Stimulated activated CD4-positive, alpha-beta T cell treated with anti-CD3 and anti-CD28 coated beads, Interleukin-12 subunit alpha, Interleukin-12 subunit beta, amount 100 ng/mL, for 24 hours (primary cell): ENCODE measurements at places on chromosomes 3 and 15.

DNA sequence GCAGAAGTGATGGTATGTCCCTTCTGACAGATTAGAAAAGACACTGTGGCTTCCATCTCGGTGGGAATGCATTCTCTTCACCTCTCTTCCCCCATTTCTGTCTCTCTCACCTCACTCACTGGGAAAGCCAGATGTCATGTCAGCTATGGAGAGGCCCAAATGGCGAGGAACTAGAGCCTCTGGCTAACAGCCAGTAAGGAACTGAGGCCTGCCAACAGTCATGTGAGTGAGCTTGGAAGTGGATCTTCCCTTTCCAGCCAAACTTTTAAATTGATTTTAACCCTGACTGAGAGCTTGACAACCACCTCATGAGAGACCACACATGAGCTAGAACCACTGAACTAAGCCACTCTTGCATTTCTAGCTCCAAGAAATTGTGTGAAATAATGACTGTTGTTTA, 35.2 kb upstream of the CDAN1 start:
- DNase-seq = no peak

DNA sequence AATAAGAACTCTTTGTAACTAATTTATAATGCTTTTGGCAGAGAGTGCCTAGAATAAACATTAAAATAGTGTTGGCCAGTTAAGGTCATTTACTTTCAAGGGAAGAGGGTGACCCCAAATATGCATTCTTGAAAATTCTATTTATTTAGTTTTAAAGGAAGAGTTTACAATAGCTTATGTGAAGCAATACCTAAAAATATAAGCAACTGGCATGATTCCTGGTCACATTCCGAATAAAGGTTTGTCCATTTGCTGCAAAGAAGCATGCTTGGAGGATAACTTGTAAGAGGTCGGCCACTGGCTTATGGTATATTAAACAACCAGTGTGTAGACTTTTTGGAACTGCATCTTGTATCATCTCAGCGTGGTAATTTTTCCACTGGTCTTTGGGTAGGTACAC, 10.2 kb downstream of the MITF start:
- no peak for DNase-seq

GRCh38 chr3:125132815-125133214, 77.0 kb upstream of the HEG1 start:
- no peak for DNase-seq

GRCh38 chr15:40512440-40512839, 41.7 kb downstream of the CHST14 start:
- DNase-seq = no peak

DNA sequence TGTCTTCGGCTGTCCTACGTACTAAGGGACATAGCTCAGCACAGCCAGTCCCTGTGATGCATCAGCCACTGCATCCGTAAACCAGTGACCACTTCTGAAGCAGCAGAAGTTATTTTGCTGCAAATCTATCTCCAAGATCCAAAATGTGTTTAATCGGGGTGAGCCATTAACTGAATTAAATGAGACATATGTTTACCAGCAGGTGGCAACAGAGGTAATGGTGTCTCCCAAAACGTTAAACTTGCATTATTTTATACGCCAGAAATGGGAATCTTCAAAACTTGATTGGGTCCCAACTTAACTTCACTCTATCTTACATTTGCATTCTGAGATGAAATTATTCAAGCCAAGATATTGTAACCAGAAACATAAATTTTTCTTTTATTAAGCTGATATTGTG, 75.3 kb upstream of the BOC start:
- DNase-seq = no peak

DNA sequence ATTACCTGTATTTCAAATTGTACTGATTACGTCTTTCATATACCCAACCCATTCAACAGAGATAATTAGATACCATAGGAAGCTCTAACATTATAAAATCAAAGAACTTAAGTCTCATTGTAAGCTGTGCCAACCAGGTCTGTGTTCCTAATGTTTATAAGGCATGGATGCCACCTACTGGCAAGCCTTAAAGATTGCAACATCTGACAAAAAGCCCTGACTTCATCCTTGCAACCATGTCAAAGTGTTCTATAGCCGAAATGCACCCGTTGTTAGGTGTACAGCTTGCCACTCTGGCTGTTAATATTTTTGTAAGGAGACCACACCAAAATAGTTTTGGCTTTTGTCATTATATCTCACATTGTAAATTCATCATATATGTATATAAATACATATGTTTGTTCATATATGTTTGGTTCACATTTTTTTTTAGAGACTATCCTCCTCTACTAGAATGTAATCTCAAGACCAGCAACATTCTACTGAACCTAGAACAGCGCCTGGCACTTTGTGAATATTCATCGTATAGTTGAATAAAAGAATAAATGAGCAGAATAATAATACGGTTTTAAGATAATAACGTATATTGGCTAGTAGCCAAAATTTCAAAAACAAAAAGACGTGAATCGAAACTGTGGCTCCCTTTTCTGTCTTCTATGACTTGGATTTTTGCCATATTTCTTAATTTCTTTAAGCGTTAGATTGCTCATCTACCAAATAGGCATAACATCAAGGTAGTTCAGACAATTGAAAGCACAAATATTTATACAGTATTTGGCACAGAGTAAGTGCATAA, 258.1 kb downstream of the TBL1XR1 start:
- peak; percentile 13 for DNase-seq

- DNase-seq = no peak
Observed at GRCh38 chr3:196793246-196793645, 53.6 kb downstream of the PAK2 start.

DNA sequence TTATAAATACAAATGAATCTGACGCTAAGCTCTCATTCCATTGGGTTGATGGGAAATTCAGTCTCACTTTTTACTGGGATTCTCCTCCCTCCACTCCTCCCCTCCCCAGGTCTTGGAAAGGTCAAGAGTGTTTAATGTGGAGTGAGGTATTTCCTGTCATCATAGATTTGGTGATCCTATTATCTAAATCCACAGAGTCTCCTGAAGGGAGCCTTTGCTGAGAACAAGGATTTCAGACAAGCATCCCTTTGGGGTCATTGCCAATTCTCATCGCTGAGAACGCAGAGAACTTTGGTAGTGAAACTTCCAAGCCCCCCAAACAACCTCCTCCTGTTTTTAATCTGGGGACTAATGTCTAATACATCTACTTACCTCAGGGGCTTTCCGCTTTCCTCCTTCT, 297.9 kb downstream of the OTOL1 start:
- DNase-seq = no peak

DNA sequence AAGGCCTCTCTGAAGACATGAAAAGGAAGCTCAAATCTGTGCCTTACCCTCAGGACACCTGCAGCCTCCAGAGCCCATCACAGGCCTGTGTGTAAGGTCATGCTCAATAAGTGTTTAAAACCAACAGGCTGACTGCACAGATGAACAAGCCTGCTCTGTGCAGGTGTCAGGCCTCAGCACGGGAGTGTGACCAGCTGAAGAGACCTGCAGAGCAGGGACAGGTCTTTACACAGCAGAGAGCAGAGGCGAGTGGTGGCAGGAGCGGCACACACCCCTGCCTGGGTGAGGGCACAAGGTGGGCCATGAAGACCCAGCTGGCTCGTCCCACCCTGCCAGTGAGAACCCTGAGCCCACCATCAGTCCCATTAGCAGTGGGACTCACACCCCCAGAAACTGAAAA, 56.9 kb downstream of the ROPN1B start:
- DNase-seq = no peak

DNA sequence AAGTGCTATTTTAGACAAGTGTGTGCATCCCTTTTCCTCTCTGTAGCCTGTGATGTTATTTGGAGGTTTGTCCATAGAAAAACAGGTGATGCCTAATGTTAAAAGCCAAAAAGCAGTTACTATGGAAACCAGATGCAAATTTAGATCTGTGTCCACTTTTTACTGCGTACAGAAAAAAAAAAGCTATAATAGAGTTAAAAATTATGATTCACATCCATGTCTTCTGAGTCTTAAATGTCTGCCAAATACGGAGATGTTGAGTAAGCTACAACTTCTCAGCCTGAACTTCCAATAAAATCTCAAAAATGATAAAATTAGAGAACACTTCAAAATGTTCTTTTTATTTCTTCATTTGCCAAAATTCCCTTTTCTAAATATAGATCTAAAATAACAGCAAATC, 74.2 kb upstream of the GAP43 start:
- no peak for DNase-seq

GRCh38 chr15:83769411-83769999, 115.6 kb downstream of the ADAMTSL3 start:
- DNase-seq = no peak

- DNase-seq = no peak
Observed at GRCh38 chr3:159711560-159712333, 276.9 kb upstream of the IL12A start.

- DNase-seq = no peak
Observed at GRCh38 chr3:52527732-52528585, 5.7 kb downstream of the NT5DC2 start.

- DNase-seq = no peak
Observed at GRCh38 chr3:52532517-52532837, 1.2 kb downstream of the NT5DC2 start.

DNA sequence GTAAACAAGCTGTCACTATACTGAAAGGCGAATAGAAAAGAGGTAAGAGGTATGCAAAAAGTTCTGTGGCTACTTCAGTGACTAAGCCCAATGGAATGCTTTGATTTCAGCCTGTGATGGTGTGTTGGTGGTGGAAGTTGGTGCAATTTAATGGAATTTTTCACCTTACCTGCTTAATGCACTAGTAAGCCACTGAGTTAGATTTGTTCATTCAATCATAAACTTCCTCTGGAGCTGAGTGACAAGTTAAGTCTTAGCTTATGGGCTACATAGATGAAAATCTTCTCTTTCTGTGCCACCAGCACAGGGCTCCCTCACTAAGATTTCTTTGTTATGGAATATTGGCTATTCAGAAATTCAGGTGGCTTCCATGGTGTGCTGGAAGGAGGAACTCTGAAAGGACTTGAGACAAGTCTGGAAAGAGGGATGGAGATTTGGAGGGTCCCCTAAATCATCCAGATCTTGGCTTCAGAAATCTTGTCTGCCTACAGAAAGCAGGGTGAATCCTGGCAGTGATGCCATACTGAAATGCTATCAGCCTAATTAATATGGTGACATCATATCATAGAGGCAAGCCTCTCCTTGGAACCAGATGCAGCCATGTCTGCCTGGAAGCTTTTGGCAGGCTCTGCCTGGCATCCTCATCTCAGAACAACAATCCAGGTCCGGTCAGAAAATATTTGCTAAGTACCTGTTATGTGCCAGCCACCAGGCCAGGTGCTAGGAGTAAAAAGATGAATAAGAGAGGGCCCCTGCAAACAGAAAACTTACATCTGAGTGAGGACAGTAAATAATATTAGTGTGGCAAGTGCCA, 8.1 kb upstream of the GAP43 start:
- DNase-seq = no peak

DNA sequence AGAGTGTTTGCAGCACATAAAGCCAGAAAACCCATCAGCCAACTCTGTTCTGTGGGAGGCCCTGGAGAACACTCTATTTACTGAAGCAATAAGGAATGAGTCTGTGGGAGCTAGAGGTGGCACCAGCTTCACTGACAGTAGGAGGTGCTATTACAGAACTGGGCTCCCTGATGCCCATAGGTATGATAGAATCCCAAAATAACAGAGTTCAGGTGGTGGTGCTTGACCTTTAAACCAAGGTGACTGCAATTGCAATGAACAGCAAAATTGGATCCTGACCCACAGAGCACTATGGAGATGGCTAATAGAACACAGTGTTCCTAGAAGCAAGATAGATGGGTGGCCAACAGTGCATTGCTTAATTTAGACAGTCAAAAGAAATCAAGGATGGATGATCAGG, 95.4 kb upstream of the RNU6-1 start:
- no peak for DNase-seq

GRCh38 chr3:17023006-17023664, 138.4 kb downstream of the PLCL2 start:
- peak; percentile 49 for DNase-seq

DNA sequence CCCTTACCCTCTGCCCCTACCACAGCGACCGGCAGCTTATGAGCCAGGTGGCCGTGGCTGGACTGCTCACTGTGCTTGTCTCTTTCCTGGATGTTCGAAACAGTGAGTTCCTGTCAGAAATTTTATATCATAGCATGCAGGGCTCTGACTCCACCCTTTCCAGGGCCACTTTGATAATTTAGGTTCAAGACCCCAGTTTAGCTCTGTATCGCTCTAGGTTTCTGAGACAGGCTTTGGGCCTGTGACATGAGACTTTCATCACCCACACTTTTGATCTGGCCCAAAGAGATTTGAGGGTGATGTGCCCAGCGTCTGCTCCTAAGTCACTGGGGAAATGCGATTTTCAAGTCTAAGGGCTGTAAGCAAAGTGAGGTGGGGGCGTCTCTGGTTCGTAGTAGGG, 6.5 kb upstream of the EIF4G1 start:
- DNase-seq = no peak

GRCh38 chr3:151403246-151403645, 18.7 kb upstream of the P2RY12 start:
- DNase-seq = no peak

- DNase-seq = no peak
Observed at GRCh38 chr3:79012530-79012913, 755.3 kb downstream of the ROBO1 start.

GRCh38 chr15:39736412-39737195, 46.0 kb downstream of the FSIP1 start:
- DNase-seq = no peak

DNA sequence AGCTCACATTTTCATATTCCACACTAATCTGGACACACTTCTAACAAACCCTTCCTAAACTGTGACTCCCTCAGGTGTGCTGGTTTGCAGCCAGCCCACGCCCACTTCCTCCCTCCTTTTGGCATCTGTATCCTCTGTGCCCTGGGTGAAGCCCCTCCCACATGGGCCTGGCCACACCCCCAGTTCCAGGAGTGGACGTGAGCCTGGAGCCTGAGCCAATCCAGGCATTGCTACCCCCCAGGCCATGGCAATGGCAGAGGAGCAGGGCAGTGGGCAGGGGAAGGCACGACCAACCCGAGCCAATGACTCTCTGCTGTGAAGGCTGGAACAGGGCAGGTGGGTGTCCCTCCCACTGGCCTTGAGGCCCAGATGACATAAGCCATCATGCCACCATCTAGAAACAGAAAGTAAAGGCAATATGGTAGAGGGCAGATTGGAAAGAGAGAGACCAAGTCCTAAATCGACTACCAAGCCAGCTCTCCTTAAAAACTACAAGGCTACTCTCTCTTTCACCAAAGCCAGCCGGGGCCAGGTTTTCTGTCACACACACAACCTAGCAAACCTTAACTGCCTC, 18.6 kb downstream of the FAM174B start:
- no peak for DNase-seq

GRCh38 chr3:52405601-52406110, 39.2 kb downstream of the SEMA3G start:
- DNase-seq = no peak

GRCh38 chr3:51751287-51751686, 27.8 kb downstream of the IQCF6 start:
- no peak for DNase-seq

GRCh38 chr15:62454567-62455172, 289.6 kb upstream of the C2CD4B start:
- no peak for DNase-seq
